ENCODE measurements at places on chromosomes 16 and 17.
A peak's percentile ranks its signal among the peaks of the same experiment; 100 is the strongest.

DNA sequence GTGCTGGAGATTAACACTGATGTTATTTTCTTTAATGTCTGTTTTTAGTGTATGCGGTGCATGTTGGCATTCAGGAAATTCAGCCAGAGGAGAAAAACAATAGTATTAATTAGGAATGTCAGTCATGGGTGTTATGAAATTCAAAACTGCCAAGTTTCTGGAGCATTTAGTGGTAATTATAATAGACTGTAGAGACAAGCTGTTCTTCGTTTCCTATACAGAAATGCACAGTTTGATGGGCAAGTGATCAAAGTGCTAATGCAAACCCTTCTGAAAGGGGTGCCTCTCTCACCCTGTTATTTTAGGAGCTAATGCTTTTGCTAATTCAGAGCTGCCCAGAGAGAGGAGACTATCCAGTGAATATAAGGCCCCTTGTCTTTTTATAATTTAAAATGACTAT is 573.8 kb upstream of the EEF2KMT start:
- DNase-seq = no peak

DNA sequence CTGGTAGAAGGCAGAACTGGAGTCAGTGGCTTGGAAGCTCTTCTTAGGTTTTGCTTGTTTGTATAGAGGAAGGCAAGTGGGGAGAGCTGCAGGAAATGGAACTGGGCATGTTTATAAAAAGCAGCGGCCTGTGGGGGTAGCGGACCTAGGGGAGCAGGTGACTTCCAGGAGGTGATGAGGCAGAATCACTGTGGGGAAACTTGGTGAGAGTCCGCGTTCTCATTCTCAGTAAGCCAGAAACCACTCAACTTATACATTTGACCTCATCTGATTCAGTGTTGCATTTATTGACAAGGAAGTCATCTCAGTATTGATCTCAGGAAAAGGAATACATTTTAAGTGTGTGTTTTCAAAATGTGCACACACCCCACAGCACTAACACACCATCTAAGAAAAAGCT is 299.8 kb downstream of the CNTNAP4 start:
- no peak for DNase-seq

DNA sequence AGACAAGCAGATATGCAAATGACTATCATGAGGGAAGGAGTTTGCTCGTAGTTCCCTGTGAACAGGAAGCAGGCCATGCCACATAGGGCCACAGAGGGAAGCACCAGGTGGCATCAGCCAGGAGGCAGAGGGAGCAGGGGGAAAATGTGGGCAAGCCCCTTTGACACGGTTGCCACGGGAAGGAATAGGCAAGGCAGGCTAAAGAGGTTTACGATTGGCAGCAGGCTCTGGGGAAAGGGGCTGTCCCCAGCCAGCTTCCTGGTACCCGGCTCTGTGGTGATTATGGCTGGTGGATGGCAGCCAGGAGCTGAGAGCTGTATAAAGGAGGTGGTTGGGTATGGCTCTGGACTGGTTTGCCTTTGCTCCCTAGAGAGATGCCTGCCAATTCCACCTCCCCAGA is 848 bp downstream of the CES3 start:
- no peak for DNase-seq

- no peak for DNase-seq
Observed at GRCh38 chr17:49000943-49001342, 3.8 kb downstream of the IGF2BP1 start.

DNA sequence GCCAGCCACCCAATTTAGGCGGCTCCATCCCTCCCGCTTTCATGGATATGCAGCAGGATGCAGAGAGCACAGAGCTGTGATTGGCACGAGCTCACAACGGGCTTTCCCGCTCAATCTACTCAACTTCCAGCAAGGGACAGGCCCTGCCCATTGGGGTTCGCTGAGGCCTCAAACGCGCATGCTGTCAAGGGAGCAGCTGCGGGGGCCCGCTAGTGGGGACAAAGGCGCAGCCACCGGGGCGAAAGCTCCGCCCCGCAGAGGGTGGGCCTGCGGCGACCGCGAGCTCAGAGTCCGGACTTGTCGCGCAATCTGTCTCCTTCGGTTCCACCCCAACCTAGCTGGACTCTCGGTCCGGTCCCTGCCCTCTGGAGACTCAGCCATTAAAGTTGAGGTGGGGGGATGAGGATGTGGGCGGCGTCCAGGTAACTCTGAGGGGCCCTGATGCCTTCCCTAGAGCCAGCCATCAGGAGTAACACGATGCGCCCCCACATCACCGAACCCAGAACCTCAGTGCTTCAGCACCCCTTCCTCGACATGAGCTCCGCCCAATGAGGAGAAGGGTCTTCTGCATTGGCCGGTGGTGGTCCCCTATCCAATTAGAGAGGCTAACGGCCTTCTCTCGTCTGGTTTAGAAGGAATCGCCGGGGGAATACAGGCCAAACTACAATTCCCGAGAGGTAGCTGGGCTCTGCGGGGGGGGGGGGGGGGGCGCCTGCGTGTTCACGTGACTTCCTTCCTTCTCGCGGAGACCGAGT is 489 bp upstream of the NFATC3 start:
- DNase-seq = peak; percentile 90

DNA sequence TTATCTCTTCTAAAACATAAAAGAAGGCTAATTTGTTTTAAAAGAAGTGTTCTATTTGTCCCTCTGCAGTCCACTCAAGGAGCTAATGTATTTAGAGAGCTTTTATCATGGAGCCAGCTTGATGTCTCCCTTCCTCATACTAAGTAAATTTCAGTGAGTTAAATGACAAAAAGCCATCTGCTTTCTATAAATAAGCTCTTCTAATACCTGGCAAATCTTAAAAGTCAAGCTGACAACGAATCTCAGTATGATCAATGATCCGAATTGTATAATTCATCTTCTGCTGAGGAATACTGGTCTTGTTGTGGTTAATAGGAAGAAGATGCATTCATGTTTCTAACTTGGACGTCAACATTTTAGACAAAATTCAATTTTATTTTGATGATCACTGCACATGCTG is 1390.7 kb downstream of the CDH8 start:
- DNase-seq = peak; percentile 17

DNA sequence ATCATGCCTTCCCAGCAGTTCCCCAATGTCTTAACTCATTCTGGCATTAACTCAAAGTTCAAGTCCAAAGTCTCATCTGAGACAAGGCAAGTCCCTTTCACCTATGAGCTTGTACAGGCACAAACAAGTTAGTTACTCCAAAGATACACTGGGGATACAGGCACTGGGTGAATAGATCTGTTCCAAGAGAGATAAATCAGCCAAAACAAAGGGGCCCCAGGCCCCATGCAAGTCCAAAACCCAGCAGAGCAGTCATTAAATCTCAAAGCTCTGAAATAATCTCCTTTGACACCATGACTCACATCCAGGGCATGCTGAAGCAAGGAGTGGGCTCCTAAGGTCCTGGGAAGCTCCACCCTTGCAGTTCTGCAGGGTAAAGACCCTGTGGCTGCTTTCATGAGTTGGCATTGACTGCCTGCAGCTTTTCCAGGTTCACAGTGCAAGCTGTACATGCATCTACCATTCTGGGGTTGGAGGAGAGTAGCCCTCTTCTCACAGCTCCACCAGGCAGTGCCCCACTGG is 332.2 kb upstream of the KIF2B start:
- DNase-seq = no peak

- no peak for DNase-seq
Observed at GRCh38 chr16:10564591-10564990, 15.8 kb downstream of the EMP2 start.
